Activated naive CD8-positive, alpha-beta T cell treated with anti-CD3 and anti-CD28 coated beads, Interleukin-2, amount 10 ng/mL, durations not matched to agents 7 days and 5 days (primary cell): ENCODE measurements at places on chromosomes 6 and 20. TPM values are rescaled to one million over a fixed set of nuclear protein-coding genes. Genes with fewer than 3 reads are reported as not detected.
A peak's percentile ranks its signal among the peaks of the same experiment; 100 is the strongest.

DNA sequence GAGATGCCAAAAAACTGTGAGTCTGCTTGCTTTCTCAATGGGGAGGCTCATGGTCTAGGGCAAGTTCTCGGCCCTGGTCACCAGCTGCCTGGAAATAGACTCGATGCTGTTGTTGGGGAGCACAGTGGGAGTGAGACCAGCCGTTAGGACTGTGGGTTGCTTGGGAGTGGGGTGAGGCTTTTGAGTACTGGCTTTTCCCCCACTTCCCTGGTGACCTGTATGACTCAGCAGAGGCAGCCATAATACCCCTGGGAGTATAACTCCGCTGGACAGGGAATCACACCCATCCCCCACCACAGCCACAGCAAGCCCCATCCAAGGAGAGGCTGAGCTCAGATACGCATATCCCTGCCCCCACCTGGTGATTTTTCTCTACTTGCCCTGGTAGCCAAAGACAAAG, 48.9 kb upstream of the OGFRL1 start:
- H3K4me3 ChIP-seq, result no peak overlapping the region
- H3K27ac ChIP-seq, result no peak overlapping the region
- H3K36me3 ChIP-seq, result no peaks in the 10 kb centered on the region
- peaks cover 21% of the 10 kb centered on the region for H3K27me3 ChIP-seq
- H3K4me1 ChIP-seq, result no peaks in the 10 kb centered on the region

DNA sequence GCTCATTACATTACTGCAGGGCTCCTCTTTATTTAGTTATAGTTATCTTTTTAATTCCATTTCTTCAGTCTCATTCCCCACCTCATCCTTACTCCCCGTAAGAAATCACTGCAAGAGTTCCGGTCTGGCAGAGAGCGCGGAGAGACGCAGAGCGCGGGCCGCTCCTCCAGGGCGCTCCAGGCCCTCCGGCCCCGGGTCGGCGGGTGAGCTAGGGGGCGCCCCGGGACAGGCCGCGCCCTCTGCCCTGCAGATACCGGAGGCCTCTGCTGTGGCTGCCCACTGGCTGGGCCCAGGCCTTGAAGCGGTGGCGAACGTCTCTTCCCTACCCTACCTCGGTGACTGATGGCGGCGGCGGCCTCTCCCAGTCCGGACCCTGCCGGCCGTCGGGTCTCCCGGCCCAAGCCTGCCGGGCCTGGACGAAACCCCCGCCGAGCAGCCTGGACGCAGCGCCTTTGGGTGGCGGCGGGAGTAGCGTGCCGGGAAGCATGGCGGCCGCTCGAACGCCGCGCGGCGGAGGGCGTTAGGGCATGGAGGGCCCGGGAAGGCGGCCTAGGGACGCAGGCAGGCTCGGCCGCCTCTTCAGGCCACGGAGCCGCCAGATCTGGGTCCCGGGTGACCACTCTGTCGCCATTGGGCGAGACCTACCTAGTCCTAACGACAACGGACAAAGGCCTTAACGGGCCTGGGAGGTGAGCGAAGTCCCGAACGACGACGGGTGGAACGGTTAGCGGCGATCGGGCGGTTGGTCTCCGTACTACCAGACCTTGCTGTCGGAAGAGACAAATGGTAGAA, 16.4 kb upstream of the HMGN4 start:
- no peaks in the 10 kb centered on the region for H3K27me3 ChIP-seq
- H3K4me3 ChIP-seq, result peak overlapping the region; percentile 77
- H3K4me1 ChIP-seq, result peaks cover 21% of the 10 kb centered on the region
- peak; percentile 81 for DNase-seq
- no peaks in the 10 kb centered on the region for H3K36me3 ChIP-seq

DNA sequence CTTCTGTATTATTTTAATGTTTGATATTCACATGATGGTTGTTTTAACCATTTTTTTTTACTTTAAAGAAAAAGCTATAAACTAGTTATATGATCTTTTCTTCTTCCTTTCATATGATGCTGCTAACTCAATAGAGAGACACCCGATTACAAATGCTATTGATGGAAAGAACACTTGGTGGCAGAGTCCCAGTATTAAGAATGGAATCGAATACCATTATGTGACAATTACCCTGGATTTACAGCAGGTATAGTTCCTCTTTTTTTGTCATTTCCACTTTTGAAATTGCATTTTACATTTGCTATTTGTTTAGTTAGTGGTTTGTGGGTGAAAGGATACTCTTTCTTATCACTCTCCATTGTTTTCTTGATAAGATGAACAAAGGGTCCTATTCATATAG, 176.7 kb downstream of the LAMA2 start:
- H3K36me3 ChIP-seq, result no peaks in the 10 kb centered on the region
- no peaks in the 10 kb centered on the region for H3K4me1 ChIP-seq
- no peak for DNase-seq

- peaks cover 21% of the 10 kb centered on the region for H3K36me3 ChIP-seq
- H3K4me3 ChIP-seq, result no peak overlapping the region
- H3K27me3 ChIP-seq, result no peaks in the 10 kb centered on the region
- H3K27ac ChIP-seq, result no peak overlapping the region
- peaks cover 1% of the 10 kb centered on the region for H3K4me1 ChIP-seq
- no peak for DNase-seq
These were observed 13.2 kb downstream of the RNF146 start for GRCh38 chr6:127279815-127280214.

DNA sequence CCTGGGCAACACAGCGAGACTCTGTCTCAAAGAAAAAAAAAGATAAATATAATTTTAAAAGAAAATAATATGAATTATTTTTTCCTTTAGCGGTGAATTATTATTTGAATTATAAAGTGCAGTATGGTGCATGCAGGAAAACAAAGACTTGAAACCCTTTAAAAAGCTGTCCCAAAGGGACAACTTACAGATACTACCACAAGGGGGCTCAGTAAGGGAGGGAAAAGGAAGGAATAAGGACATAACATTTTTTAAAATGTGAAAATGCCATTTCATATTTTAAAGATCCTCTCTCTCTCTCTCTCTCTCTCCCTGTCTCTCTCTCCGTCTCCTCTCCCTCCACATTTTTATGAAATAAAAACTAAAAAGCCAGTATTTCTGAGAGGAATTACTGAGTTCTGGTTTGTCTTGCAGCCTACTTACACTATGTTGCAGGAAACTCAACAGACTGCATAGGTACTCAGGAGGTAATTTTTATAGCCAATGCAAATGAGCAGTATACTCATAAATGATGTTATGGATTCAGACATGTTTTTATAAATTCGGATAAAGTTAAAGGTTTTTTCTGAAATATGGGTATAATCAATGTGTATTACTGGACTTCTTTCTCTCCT, 455.0 kb upstream of the GJE1 start:
- H3K27ac ChIP-seq, result no peak overlapping the region
- DNase-seq, result no peak
- no peaks in the 10 kb centered on the region for H3K36me3 ChIP-seq
- H3K4me3 ChIP-seq, result no peak overlapping the region

The AIF1 gene
- total RNA-seq, result 117 TPM

The TRERF1 gene
- 21.4 TPM for total RNA-seq

The GSTA1 gene
- total RNA-seq, result not detected
